ENCODE measurements at places on chromosomes 4 and X. TPM values are rescaled to one million over a fixed set of nuclear protein-coding genes. Genes with fewer than 3 reads are reported as not detected.
A peak's percentile ranks its signal among the peaks of the same experiment; 100 is the strongest.

DNA sequence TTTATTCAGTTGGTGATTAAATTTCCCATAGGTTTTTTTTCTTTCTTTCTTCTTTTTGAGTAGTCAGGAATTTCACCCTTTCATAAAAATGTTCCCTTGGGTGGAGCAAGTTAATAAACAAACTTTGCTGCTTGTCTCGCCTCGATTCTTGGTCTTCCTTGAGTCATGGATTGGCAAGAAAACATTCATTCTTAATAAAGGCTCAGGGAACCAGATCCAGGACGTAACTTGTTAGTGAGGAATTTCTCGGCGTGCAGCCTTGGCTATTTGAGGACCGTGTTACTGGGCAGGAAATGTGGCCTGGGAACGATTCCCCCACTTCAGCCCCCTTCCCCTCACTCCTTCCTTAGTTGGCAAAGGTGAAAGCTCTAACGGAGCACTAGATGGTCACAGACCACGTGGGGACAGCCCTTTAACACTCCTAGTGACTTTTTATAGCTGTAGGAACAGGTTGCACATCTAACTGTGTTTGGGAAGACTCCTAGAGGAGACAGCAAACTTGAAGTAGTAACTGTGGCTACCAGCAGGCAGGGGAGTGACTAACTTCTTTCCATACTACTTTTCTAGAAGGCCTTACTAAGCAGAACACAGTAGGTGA, 106.8 kb downstream of the UCHL1 start:
- DNase-seq, result peak; percentile 75
- H3K27me3 ChIP-seq, result peaks cover 37% of the 10 kb centered on the region
- H3K36me3 ChIP-seq, result no peaks in the 10 kb centered on the region
- H3K4me1 ChIP-seq, result peaks cover 12% of the 10 kb centered on the region
- H3K27ac ChIP-seq, result peak overlapping the region; percentile 38

DNA sequence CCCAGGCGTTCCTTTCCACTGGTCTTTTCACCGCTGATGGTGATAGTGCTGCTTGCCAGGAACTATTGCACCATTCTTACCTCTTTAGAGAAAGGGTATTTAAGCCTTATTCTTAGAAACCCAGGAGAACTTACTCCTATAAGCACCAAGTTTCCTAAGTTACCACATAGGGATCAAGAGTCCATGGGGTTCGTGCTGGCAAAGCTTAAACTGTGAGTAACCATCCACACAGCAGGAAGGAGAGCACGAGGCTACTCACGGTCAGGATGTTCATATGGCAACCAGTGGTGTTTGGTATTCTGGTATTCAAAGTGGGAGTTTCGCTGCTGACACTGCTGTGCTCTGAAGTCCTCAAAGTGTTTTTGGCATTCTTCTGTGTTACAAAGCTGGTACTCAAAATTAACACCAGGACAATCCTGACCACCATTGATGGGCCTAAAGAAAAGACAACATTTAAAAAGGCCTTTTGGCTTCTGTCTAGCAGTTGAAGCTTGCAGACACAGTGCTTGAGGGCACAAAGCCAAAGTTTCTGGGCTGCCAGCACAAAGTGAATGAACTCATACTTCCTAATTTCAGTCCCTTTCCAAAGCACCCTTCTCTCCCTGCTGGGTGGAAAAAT, 256.9 kb downstream of the ADAMTS3 start:
- H3K27ac ChIP-seq, result peak overlapping the region; percentile 79
- H3K27me3 ChIP-seq, result no peaks in the 10 kb centered on the region
- H3K4me3 ChIP-seq, result peak overlapping the region; percentile 37
- DNase-seq, result peak; percentile 93
- peaks cover 22% of the 10 kb centered on the region for H3K4me1 ChIP-seq

The IBSP gene
- total RNA-seq, result not detected

- no peak overlapping the region for H3K27ac ChIP-seq
- H3K4me1 ChIP-seq, result no peaks in the 10 kb centered on the region
- no peak for DNase-seq
- no peak overlapping the region for H3K4me3 ChIP-seq
- H3K36me3 ChIP-seq, result no peaks in the 10 kb centered on the region
- H3K27me3 ChIP-seq, result no peaks in the 10 kb centered on the region
Observed at GRCh38 chr4:121093261-121093660, 20.9 kb upstream of the NDNF start.

DNA sequence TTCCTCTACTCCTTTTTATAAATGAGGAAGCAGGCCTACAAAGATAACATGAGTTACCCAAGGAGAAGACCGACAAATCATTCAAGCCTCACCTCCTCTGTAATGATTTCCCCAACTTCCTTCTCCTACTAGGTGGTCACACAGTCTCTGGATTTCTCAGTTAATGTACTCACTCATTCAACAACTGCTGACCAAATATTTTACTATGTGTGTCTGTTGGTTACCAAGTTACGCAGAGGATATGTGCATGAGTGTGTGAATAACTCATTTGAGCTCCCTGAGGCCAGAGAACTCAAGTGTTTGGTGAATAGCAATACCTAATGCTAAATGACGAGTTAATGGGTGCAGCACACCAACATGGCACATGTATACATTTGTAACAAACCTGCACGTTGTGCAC, 10.4 kb downstream of the CASK start:
- H3K36me3 ChIP-seq, result no peaks in the 10 kb centered on the region
- DNase-seq, result no peak
- no peaks in the 10 kb centered on the region for H3K4me1 ChIP-seq
- no peak overlapping the region for H3K27ac ChIP-seq

The NIPAL1 gene
- total RNA-seq, result 3.8 TPM

The HS6ST2 gene
- 12.9 TPM for total RNA-seq

The PTPN13 gene
- 50.3 TPM for total RNA-seq

- no peaks in the 10 kb centered on the region for H3K36me3 ChIP-seq
- no peaks in the 10 kb centered on the region for H3K27me3 ChIP-seq
- no peak for DNase-seq
- H3K4me3 ChIP-seq, result no peak overlapping the region
- H3K4me1 ChIP-seq, result no peaks in the 10 kb centered on the region
Observed at GRCh38 chr4:1376841-1377605, 29.2 kb downstream of the NKX1-1 start.

The ADH1A gene
- total RNA-seq, result not detected

DNA sequence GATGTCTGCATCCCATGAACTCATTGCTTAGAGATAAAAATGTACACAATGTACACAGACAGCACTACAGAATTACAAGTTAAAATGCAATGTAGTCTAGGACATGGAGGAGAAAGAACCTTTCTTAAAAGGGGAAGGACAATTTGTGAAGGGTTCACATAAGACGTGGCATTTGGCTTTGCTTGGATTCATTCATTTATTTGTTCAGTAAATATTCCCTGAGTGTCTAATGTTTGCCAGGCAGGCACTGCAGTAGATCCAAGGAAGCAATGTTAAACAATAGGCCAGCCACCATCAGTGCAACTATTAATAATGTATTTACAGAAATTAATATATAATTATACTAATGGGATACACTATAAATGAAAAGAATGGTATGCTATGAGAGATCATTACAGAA, 94.4 kb downstream of the GRIA2 start:
- H3K4me1 ChIP-seq, result no peaks in the 10 kb centered on the region
- DNase-seq, result no peak
- H3K36me3 ChIP-seq, result no peaks in the 10 kb centered on the region
- H3K27ac ChIP-seq, result no peak overlapping the region
- H3K27me3 ChIP-seq, result no peaks in the 10 kb centered on the region

GRCh38 chr4:10117359-10118047, 904 bp upstream of the WDR1 start:
- H3K4me1 ChIP-seq, result peaks cover 33% of the 10 kb centered on the region
- DNase-seq, result no peak
- no peaks in the 10 kb centered on the region for H3K27me3 ChIP-seq
- H3K27ac ChIP-seq, result peak overlapping the region; percentile 86

- H3K4me1 ChIP-seq, result peaks cover 21% of the 10 kb centered on the region
- no peak for DNase-seq
- H3K36me3 ChIP-seq, result no peaks in the 10 kb centered on the region
- H3K27ac ChIP-seq, result no peak overlapping the region
- H3K27me3 ChIP-seq, result peaks cover 70% of the 10 kb centered on the region
- H3K4me3 ChIP-seq, result no peak overlapping the region
Observed at GRCh38 chr4:4862665-4863482, 3.4 kb downstream of the MSX1 start.

DNA sequence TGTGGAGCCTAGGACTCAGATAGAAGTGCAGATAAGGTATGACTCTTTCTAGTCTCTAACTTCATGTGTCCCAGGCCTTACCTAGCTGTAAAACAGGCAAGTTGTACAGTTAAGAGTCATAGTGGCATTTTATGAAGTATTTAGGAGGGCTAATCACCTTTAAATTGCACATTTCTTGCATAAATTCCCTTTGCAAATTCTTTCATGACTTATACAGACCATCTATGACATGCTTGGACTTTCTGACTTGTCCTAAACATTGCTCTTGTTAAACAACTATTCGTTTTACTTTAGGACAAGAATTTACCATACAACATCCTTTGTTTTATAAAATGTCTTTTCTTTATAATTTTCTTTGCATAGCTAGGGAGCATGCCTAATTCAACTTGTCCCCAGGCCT, 7.8 kb upstream of the RRAGB start:
- H3K36me3 ChIP-seq, result no peaks in the 10 kb centered on the region
- H3K4me3 ChIP-seq, result no peak overlapping the region
- no peaks in the 10 kb centered on the region for H3K27me3 ChIP-seq
- H3K4me1 ChIP-seq, result no peaks in the 10 kb centered on the region

DNA sequence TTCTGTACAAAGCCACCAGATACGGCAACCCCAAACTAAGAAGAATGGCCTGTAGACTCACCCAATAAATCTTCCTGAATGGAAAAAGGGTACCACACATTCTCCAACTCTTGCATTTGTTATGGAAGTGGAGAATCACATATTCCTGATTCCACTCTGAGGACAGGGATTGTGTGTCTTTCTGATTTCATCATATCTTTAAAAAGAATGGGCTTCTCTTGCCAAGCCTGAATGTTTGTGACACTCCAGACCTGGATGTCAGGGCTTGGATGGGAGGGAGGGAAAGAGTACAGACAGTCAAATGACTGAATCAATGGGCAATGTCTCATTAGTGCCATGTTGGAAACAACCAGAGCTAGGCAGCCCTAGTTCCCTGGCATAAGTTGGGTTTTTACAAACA, 77.4 kb downstream of the PLAC1 start:
- H3K4me3 ChIP-seq, result no peak overlapping the region
- no peaks in the 10 kb centered on the region for H3K4me1 ChIP-seq
- H3K27ac ChIP-seq, result no peak overlapping the region
- no peak for DNase-seq
- no peaks in the 10 kb centered on the region for H3K27me3 ChIP-seq

DNA sequence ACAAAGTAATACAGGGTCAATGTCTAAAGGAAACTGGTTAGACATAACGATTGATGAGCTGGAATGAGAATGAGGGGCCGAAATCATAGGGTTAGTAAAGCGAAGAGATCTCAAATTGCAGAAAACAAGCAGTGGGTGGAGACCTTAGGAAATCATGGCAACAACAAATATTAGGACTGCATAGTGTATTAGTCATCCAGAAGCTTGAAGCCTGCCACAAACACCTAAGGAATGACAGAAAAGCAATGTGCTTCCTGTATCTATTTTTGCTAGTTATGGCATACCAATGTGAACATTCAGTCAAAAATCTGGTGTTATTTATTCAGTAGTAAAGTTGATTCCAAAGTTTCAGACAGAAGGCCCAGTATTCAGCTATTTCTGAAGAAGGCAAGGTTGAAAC, 410.9 kb upstream of the CT83 start:
- peak; percentile 1 for DNase-seq
- H3K4me1 ChIP-seq, result no peaks in the 10 kb centered on the region
- no peaks in the 10 kb centered on the region for H3K36me3 ChIP-seq
- H3K4me3 ChIP-seq, result no peak overlapping the region
- peak overlapping the region; percentile 47 for H3K27ac ChIP-seq

DNA sequence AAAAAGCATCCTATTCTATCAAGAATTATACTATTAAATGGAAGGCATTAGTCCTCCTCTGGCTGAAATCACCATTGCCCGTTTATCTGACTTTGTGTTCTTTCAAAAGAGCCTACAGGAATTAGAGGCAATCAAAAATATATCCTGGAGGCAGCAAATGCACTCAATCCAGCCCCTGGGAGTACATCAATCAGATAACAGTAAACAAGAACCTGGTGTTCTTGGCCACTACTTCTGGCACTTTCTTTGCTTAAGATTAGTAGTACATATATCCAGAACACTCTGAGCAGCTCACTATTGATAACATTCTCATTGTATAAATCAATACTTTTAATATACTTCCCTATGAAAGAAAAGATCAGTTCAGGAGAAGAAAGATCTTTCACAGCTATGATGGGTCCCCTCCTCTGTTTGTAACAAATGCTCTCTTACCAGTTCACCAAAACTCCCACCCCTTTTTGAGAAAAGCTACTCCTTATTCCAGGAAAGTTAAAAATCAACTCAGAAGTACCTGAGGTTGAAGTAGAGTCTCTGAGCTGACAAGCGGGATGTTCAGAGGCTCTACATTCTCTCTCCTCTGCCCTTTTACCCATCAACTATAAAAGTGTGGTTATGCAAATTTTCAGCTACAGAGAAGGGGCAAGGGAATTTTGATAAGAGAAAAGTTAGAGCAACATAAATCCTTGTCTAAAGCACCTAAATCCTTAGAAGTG, 176.0 kb downstream of the COX18 start:
- H3K27me3 ChIP-seq, result no peaks in the 10 kb centered on the region
- H3K4me1 ChIP-seq, result no peaks in the 10 kb centered on the region
- H3K36me3 ChIP-seq, result no peaks in the 10 kb centered on the region
- H3K4me3 ChIP-seq, result no peak overlapping the region
- no peak for DNase-seq

- H3K36me3 ChIP-seq, result no peaks in the 10 kb centered on the region
- H3K27ac ChIP-seq, result no peak overlapping the region
- no peak overlapping the region for H3K4me3 ChIP-seq
- DNase-seq, result no peak
- H3K27me3 ChIP-seq, result no peaks in the 10 kb centered on the region
Observed at GRCh38 chr4:87697272-87697671, 47.2 kb downstream of the DMP1 start.

The F9 gene
- not detected for total RNA-seq

The KLF8 gene
- 6.8 TPM for total RNA-seq

The SLC10A6 gene
- not detected for total RNA-seq

GRCh38 chrX:24333371-24333770, 19.5 kb upstream of the SUPT20HL2 start:
- H3K4me1 ChIP-seq, result no peaks in the 10 kb centered on the region
- peak; percentile 27 for DNase-seq
- no peak overlapping the region for H3K4me3 ChIP-seq

- no peak for DNase-seq
- H3K4me3 ChIP-seq, result no peak overlapping the region
- no peaks in the 10 kb centered on the region for H3K4me1 ChIP-seq
- H3K27me3 ChIP-seq, result no peaks in the 10 kb centered on the region
- no peak overlapping the region for H3K27ac ChIP-seq
- no peaks in the 10 kb centered on the region for H3K36me3 ChIP-seq
Observed at GRCh38 chrX:16469870-16470269, 180.1 kb upstream of the S100G start.

- H3K27me3 ChIP-seq, result no peaks in the 10 kb centered on the region
- H3K4me1 ChIP-seq, result no peaks in the 10 kb centered on the region
- H3K4me3 ChIP-seq, result no peak overlapping the region
- H3K27ac ChIP-seq, result no peak overlapping the region
- no peak for DNase-seq
- H3K36me3 ChIP-seq, result no peaks in the 10 kb centered on the region
Observed at GRCh38 chr4:187910741-187911140, 84.8 kb upstream of the ZFP42 start.

Measured in astrocyte (in vitro differentiated cells and primary cell).